Tibial nerve (tissue), 4 donors: ENCODE measurements at places on chromosomes 6 and 20. TPM values are rescaled to one million over a fixed set of nuclear protein-coding genes. Genes with fewer than 3 reads are reported as not detected.

The PROCR gene
- total RNA-seq: 110 TPM

- no peak for DNase-seq
- H3K4me1 ChIP-seq: no peaks in the 10 kb centered on the region
- H3K27me3 ChIP-seq: no peaks in the 10 kb centered on the region
- H3K4me3 ChIP-seq: no peak overlapping the region
Measured at GRCh38 chr20:51659491-51660050, 108.6 kb downstream of the ATP9A start.

DNA sequence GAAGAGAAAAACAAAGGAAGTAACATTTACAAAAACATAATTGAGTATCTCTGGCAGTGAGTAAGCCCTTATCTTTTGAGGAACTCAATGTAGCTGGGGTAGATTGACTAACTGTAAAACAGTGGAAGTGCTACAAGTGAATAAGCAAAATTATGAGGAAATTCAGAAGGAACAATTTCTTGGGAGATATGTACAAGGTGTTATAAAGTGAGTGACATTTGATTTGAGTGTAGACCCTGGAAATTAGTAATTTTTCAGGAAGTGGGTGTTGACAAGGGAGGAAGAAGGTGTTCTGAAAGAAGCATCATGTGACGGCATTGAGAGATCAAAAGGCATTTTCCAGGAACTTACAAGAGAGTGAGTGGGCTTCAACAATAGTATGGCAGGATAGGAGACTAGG is 22.2 kb downstream of the XRN2 start:
- peaks cover 6% of the 10 kb centered on the region for H3K4me1 ChIP-seq
- H3K27me3 ChIP-seq: peaks cover 2% of the 10 kb centered on the region
- H3K4me3 ChIP-seq: no peak overlapping the region
- no peak for DNase-seq
- no peaks in the 10 kb centered on the region for H3K36me3 ChIP-seq
- H3K27ac ChIP-seq: no peak overlapping the region

DNA sequence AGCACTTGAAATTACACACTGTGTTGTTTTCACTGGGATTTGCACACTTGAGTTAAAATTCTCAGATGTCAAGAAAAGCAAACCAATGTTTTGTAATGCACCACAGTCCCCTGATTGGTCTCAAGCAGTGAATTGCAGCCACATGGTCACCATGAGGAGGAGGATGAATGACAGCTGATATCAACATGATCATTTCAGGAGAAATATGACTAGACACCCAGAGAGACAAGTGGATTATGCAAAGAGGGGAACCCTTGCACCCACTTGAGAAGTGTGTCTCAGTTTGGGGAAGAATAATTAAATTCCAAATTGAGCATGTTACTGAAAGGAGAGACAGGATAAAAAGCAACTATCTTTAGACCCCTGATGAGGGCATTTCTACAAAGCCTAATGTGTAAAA is 69.3 kb downstream of the UST start:
- peaks cover 35% of the 10 kb centered on the region for H3K4me1 ChIP-seq
- no peak overlapping the region for H3K27ac ChIP-seq
- no peak for DNase-seq
- H3K27me3 ChIP-seq: no peaks in the 10 kb centered on the region
- H3K4me3 ChIP-seq: no peak overlapping the region

GRCh38 chr6:42030585-42031506 is 19.5 kb upstream of the TAF8 start:
- H3K27ac ChIP-seq: peak overlapping the region; percentile 16
- DNase-seq: no peak
- no peaks in the 10 kb centered on the region for H3K36me3 ChIP-seq
- peaks cover 51% of the 10 kb centered on the region for H3K4me1 ChIP-seq

DNA sequence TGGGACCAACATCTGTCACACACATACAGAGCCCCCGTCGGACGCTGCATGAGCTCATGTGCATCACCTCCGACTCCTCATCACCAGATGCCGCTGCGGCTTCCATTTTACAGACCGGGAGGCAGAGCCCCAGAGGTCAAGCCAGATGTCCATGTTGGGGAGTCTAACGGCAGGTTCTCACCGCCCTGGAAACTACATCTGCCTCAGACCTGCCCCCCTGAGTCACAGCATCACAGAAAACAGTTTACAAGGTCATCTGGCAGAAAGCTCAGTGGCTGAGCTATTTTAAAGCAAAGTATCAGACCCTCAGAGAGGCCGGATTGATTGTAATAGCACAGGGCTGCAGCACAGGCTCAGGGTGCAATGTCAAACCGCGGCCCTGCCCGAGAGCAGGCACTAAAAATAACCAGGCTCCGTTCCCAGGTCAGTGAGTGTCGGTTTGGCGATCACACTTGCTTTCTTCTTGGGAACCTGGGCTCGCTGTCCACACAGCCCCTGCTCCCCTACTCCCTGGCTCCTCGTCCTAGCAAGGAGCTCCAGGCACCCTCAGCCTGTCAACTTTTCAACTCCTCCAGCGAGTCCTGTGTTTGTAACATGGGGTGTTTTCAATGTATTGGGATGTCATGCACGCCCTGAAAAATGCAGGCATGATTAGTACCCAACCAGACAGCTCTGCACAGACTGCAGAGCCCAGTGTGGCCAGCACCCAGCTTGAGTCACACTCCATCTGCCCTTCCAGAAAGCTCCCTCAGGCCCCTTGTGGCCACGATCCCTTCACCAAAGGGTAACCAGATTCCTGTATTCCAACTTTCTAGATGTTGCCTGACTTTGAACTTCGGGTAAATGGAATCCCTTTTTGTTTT is 264.5 kb downstream of the CDH4 start:
- H3K4me3 ChIP-seq: no peak overlapping the region
- DNase-seq: no peak
- H3K27ac ChIP-seq: no peak overlapping the region
- no peaks in the 10 kb centered on the region for H3K4me1 ChIP-seq
- H3K27me3 ChIP-seq: no peaks in the 10 kb centered on the region

DNA sequence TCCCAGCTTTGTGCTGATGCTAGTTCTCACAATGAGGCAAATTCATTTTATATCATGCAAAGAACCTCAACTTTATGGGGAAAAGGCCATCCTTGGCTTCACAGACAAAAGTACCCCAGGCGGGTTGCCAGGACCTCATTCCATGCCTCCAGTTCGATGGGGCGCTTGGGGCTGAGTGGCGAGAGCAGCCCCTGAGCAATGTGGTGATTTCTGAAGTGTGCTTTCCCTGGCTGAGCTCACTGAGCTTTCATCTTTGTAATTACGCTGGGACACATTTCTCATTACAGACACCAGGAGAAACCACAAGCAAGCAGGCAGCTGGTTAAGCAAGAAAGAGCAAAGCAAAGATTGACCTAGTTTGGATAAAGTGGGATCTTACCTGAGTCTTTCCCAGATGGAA is 301.5 kb upstream of the CDH4 start:
- no peak overlapping the region for H3K4me3 ChIP-seq
- H3K27ac ChIP-seq: no peak overlapping the region
- no peak for DNase-seq
- no peaks in the 10 kb centered on the region for H3K27me3 ChIP-seq
- H3K36me3 ChIP-seq: no peaks in the 10 kb centered on the region

DNA sequence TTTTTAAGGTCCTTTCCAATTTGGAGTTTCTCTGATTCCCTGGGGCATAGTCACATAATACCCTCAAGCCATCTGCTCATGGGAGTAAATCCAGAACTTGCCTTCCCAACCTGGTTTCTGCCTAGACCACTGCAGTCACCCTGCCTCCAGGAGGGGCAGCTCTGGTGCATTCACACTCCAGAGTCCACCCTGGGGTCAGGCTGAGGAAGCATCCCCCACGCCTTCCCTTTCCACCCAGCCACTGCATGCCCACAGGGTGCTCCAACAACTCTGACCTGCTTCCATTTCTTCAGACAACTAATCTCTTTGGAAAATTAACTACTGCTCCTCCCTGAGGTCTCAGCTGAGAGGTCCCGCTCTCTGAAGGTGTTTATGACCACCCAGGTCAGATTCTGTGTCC is 211.4 kb upstream of the RIN2 start:
- no peak for DNase-seq
- peaks cover under 1% of the 10 kb centered on the region for H3K4me1 ChIP-seq
- H3K36me3 ChIP-seq: no peaks in the 10 kb centered on the region
- no peak overlapping the region for H3K27ac ChIP-seq
- H3K4me3 ChIP-seq: no peak overlapping the region
- no peaks in the 10 kb centered on the region for H3K27me3 ChIP-seq
